SHP77 (cell line): ENCODE measurements at places on chromosomes 2 and 18.

- DNase-seq: no peak
Observed at GRCh38 chr2:232970051-232970450, 43.0 kb downstream of the NGEF start.

- DNase-seq: no peak
Observed at GRCh38 chr2:128591861-128592822, 273.5 kb upstream of the HS6ST1 start.

DNA sequence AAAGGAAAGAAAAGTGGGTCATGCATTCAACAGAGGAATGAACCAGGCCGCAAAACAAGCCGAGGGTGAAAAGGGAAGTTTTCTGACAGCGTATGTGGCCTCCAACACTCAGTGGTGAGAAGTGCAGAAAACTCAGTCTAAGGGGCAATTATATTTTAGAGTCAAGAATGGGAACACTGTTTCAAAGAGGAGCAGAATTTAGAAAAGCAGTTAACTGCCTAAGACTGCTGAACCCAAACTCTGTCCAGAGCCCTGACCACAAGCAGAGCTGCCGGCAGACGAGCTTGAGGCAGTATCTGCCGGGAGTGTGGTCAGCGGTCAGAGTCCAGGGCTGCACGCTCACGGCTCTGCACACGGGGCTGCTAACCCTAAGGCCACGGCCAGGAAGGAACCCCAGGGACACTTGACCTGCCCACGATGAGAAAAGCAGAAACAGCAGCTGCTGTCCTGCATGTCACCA lies 347.0 kb upstream of the ID2 start:
- DNase-seq: no peak

- DNase-seq: no peak
Observed at GRCh38 chr2:233179848-233180366, 71.6 kb upstream of the ATG16L1 start.

GRCh38 chr2:26576565-26577441 lies 64.4 kb downstream of the CIB4 start:
- DNase-seq: no peak

GRCh38 chr2:220930271-220931076 lies 641.6 kb downstream of the EPHA4 start:
- DNase-seq: no peak

- no peak for DNase-seq
Observed at GRCh38 chr2:16386431-16386830, 279.2 kb downstream of the CYRIA start.

DNA sequence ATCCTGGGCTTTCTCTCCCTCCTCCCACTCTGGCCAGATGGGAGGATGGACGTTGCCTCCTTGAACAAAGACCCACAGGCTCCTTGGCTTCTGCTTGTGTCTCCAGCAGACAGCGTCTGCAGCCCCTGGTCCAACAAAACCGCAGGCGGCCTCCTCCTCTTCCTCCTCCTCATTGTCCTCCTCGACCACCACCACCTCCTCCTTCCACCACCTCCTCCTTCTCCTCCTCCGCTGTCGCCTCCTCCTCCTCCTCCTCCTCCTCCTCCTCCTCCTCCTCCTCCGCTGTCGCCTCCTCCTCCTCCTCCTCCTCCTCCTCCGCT lies 45.7 kb upstream of the ALPP start:
- no peak for DNase-seq

DNA sequence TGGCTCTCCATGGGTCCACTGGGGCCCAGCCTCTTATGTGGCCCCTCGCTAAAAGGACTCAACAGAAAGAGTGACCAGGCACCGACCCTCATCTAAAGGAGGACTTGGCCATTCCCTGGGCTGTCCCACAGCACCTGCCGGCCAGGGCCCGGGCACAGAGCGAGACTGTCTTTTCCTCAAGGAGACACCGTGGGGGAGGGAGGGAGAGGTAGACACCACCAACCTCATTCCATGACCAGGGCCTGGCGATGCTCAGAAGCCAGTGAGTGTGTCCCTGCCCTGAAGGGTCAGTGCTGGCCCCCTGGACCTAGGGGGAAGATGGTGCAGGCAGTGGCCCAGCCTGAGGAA lies 39.8 kb upstream of the ALPP start:
- no peak for DNase-seq

GRCh38 chr18:58113337-58113736 lies 69.3 kb downstream of the NEDD4L start:
- DNase-seq: no peak

GRCh38 chr2:240604291-240604938 lies 17.9 kb downstream of the CAPN10 start:
- peak; percentile 88 for DNase-seq

DNA sequence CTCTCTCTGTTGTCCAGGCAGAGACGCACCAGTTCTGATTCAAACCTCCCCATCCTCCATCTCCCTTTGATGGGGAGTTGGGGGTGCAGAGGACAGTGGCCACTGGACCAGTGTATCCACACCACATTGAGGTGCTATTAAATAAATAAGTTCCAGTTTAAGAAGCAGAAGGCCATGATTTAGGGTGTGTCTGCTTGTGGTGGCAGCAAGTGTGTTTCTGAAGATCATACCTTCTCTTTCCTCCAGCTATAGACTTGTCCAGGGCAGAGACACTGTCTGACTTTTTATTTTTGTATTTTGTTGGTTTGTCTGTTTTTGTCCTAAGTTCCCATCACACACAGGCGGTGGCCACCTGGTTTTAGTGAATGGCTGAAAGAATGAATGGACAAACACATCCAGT lies 16.5 kb upstream of the INO80C start:
- no peak for DNase-seq

DNA sequence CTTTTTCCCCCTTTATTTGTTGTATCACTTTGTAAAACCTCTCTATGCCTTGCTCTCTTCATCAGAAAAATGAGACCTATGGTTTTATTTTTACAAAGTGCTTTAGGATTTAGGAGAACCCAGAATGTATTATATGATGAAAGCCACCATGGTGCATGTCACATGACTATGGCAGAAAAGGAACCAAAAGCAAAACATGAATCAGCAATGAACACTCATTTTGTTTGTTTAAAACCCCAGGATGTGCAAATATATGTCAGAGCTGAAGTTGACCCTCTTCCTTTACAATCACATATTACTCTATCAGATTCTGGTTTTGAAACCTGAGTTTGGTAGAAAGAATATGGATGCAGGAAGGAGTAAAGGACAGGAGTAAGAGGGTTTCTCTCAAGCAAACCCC lies 70.0 kb downstream of the FIGN start:
- DNase-seq: no peak
